ENCODE measurements at places on chromosomes 1 and 21.
A peak's percentile ranks its signal among the peaks of the same experiment; 100 is the strongest.

GRCh38 chr1:186749820-186750219, 69.6 kb upstream of the PTGS2 start:
- DNase-seq = no peak

DNA sequence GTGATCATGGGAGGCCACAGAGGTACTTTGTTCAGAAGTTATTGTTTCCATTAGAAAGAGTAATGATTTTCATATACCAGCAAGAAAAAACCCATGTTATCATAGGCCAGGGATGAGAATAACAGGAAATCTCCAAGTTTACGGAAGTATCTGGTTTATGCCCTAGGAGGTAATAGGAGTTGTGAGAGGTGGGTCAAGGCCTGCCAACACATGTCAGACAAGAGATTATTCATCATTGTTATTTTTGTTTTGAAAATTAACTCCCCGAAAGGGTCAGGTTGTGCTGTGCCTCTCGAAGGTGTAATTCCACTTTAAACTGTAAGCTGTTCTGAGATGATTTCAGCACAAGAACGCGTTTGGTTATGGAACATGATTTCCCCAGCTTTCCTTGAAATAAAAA, 218.4 kb downstream of the CAMTA1 start:
- DNase-seq = no peak

- DNase-seq = no peak
These were observed 566.8 kb upstream of the B3GALT2 start for GRCh38 chr1:193753038-193753756.

DNA sequence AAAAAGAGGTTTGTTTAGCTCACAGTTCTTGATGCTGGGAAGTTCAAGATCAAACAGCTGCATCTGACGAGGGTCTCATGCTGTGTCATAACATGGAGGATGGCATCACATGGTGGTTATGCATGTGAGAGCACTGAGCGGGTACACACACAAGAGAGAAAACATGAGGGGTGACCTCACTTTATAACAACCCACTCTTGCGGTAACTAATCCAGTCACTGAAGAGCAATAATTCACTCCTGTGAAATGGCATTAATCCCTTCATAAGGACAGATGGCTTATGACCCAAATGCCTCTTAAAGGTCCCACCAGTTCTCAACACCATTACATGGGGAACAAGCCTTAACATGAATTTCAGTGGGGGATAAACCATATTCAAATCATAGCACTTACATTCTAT, 23.2 kb upstream of the CHIT1 start:
- DNase-seq = no peak

- no peak for DNase-seq
These were observed 13.1 kb downstream of the ZP4 start for GRCh38 chr1:237877631-237878030.

- DNase-seq = no peak
These were observed 218.3 kb upstream of the NRIP1 start for GRCh38 chr21:15283138-15283537.

- DNase-seq = no peak
These were observed 1.9 kb downstream of the BSDC1 start for GRCh38 chr1:32392325-32392724.

DNA sequence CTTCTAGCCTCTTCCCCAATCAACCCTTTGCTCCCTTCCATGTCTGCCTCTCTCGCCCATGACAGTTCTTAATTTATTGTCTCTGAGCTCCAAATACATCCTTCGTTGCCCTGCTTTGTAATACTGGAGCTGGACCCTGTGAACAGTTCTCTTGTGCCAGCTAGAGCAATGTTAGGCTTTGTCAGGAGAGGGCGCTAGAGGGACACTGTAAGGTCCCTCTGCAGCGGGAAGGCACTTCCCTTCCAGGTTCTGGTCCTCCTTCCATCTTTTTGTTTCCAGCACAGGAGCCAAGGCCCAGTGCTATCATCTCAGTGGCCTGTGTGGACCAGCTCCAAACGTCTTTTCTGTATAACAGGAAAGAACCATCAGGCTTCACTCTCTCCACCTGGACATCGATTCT, 95.9 kb downstream of the PTPRU start:
- DNase-seq = peak; percentile 81

DNA sequence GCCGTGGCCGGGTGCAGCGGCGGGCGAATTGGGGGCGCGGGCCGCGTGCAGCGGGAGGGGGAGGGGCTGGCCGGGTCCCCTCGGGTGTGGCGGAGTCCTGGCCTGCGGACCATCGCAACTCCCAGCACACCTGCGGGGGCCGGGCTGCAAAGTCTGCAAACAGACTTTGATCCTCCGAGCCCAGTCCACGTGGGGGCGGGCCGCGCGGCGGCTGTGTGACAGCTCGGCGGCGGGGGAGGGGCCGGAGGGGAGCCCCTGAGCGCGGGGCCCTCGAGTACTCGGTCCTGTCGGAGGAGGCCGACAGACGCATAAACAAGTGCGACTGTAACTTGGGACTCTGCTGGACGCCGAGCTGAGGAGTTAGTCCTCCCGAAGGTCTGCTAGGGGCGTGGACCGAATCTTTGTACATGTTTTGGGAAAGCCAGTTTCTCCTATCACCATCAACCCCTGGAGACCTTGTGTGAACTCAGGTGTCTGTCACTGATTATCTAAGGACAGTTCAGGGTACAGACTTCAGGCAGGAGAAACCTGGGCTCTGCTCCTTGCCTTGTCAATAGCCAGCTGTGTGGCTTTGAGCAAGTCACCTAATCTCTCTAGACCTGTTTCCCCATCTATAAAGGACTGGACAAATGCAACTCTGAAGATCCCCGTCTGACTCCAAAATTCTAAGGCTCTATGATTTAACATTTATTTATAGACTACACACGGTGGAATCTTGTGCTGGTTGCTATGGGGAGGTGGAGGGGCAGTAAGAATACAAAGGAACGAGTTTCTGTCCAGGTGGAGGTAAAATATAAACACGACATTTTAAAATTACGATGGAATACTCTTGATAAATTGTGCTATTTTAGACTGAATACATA, 710 bp upstream of the SLC30A1 start:
- no peak for DNase-seq

GRCh38 chr1:174269989-174270651, 110.8 kb downstream of the RABGAP1L start:
- no peak for DNase-seq

GRCh38 chr1:55893155-55893554, 678.0 kb upstream of the USP24 start:
- DNase-seq = peak; percentile 13

GRCh38 chr21:32001390-32001789, 128.6 kb downstream of the HUNK start:
- DNase-seq = no peak

DNA sequence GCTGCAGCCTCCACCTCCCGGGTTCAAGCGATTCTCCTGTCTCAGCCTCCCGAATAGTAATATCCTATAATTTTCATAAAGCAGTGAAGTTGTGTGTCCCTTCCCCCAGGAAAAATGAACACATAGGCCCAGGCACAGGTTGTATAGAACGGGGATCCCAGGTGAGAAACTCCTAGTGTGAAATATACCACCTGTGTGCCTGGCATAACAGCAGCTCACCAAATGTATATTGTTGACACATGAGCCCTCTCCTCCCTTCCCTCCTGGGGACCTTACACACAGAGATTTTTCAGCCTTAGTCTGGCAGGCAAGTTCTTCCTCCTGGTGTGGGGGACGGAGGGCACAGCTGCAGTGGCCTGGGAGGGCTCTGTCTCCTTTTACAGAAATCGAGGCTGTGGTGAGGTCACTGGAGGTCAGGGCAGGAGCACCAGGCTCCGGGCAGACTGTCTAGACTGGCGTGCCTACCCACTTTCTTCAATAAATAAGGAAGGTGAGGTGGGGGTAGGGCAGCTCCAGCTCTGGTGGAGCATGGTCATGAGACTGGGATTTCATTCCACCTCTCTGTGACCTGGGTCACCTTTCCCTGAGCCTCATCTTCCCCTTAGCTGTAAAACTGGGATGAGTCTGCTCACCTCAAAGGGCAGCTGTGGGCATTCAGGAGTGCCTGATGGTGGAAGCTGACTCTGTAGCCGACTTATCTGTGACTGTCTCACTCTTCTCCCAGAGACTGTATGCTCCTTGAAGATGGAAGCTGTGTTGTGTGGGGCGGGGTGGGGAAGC, 14.3 kb downstream of the RCC1 start:
- no peak for DNase-seq
